ENCODE measurements at places on chromosomes 4 and X.

- no peak for DNase-seq
Observed at GRCh38 chr4:181962321-181962720, 280.9 kb upstream of the TENM3 start.

DNA sequence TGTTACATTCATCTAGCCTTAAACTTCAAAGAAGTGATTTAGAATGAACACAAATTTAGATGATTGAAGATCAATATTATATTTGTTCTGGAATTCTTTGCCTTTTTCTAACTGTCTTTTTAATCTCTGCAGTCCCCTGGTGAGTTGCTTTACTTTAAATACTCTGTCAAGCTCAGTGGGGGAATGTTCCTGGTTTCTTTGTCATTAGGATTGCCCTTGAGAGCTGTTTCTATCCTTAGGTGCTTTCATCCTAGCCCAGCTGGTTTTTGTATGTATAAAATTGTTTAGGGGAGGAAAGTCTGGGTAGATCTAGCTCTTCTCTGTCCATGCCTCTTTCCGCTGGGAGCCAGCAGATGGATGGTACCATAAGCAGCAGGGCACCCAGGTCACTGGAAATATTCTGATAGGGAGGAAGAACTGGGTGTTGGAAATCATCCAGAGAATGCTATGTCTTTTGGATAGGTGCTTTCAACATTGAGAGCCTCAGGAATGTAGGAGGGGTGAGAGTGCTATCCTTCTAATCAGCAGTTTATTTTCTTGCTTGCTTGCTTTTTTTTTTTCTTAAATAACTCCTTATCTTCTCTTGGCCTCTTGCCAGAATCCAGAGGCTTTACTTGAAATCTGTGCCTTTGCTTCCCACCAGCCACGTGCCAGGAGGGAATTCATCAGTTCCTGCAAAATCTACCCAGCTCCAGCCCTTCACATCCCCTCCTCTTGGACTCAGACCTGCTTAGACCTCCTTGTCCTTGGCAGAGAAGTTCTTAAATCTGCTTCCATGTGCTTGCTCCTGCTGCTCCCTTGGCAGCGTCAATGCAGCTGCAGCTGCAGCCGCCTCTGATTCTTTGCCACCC, 215.3 kb upstream of the ANXA3 start:
- DNase-seq, result peak; percentile 88

- DNase-seq, result no peak
Observed at GRCh38 chr4:120796271-120796670, 126.3 kb downstream of the PRDM5 start.

GRCh38 chr4:155907556-155907955, 4.1 kb downstream of the TDO2 start:
- no peak for DNase-seq

DNA sequence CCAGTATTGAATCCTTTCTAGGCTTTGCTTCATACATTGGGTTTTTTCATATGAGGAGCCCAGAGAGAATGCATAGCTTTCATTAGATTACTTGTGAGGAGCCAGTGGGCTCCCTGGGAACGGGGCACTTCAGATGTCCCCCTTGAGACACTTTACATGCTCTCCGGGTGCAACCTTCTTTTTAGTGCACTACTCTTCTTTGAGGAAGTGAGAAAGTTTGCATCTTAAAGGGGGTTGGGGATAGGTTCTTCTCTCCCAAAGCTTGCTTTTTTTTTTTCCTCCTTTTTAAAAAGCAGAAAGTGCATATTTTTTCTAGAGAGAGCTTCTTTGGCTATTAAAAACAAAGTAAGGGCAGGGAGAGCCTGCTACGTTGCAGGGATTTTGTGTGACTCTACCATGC, 4.3 kb downstream of the HADH start:
- DNase-seq, result no peak

GRCh38 chrX:70043685-70044084, 6.1 kb downstream of the AWAT2 start:
- DNase-seq, result no peak

- DNase-seq, result no peak
Observed at GRCh38 chr4:130563889-130564418, 1468.0 kb downstream of the C4orf33 start.

GRCh38 chr4:156838761-156839160, 132.8 kb downstream of the PDGFC start:
- peak; percentile 48 for DNase-seq

GRCh38 chr4:137470806-137471205, 61.5 kb downstream of the PCDH18 start:
- no peak for DNase-seq

GRCh38 chr4:37762294-37762990, 64.0 kb upstream of the PGM2 start:
- peak; percentile 69 for DNase-seq

DNA sequence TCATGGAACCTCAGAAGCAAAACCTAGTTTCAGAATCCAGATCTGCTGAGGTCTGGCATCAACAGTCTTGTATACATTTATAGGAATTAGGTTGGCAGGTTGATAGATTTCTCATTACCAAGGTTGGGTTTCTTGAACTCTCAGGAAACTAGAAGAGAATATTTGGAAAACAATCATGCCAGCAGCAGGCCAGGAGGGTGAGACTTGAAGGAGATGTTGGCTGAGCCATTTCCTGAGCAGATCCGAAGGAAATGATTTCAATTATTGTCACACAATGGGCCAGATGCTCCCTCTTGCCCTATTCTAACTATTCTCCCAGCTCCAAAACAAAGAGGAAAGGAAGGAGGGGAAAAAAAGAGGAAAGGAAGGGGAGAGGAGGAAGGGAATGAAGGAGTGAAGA, 45.2 kb downstream of the SHROOM4 start:
- DNase-seq, result no peak

DNA sequence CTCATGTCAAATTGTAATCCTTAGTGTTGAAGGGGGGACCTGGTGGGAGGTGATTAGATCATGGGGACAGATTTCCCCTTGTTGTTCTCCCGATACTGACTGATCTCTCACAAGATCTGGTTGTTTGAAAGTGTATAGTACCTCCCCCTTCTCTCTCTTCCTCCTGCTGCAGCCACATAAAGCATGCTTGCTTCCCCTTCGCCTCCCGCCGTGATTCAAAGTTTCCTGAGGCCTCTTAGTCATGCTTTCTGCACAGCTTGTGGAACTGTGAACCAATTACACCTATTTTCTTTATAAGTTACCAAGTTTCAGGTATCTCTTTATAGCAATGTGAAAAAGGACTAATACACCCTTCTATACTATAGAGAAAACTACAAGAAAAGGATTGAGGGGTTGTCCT, 1170.5 kb upstream of the AGA start:
- no peak for DNase-seq

DNA sequence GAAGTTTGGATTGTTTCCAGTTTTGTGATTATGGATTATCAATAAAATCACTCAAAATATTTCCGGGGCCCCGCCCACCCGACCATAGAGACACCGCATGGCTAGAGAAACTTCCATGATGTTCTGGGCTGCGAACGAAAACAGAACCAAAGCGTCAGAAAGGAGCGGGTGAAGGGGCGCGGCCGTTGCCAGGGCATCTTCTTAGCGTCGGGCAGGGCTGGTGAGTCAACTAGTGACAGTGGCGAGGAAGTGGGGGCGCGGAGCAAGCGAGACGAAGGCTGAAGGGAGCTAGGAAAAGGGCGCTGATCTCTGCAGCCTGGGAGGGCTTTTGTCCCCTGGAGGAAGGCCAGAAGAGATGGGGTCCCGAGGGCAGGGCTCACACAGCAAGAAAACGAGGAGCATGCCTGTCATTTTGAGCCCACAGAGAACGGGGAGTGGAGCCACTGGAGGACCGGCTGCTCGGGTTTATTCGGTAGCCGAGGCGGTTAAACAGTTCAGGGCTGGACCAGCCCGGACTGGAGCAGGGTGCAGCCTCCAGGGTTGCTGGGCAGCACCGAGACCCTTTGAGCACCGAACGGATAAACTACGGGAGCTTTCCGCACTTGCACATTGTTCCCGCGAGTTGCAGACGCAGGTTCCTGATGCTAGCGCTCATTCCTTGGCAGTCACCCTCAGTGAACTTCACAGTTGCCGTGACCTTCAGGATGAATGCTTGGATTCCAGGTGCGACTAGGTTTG, 298.1 kb upstream of the TRPC5 start:
- no peak for DNase-seq

All from amniotic epithelial cell (primary cell).